Fibroblast of the aortic adventitia (primary cell): ENCODE measurements at places on chromosomes 13 and 19. TPM values are rescaled to one million over a fixed set of nuclear protein-coding genes. Genes with fewer than 3 reads are reported as not detected.

ZNF724 gene
- total RNA-seq: 3.1 and 15.1 TPM in 2 replicates

CCNA1 gene
- 0.09 TPM in 1 of 2 replicates, not detected in the other for total RNA-seq

DNMT1 gene
- total RNA-seq: 72.9 and 116 TPM in 2 replicates

ZNF556 gene
- 0.08 TPM in 1 of 2 replicates, not detected in the other for total RNA-seq

CYP4F8 gene
- not detected in 2 replicates for total RNA-seq

GYS1 gene
- 5.5 and 38.6 TPM in 2 replicates for total RNA-seq

CGB1 gene
- total RNA-seq: not detected in 2 replicates

FFAR1 gene
- not detected in 2 replicates for total RNA-seq

ERFL gene
- total RNA-seq: 0.57 TPM in 1 of 2 replicates, not detected in the other

ETV2 gene
- 0.81 and 1.6 TPM in 2 replicates for total RNA-seq

IRGC gene
- not detected in 2 replicates for total RNA-seq

ZNF296 gene
- 0.27 TPM in 1 of 2 replicates, not detected in the other for total RNA-seq

CEACAM1 gene
- total RNA-seq: 0.33 TPM in 1 of 2 replicates, not detected in the other

TNFRSF19 gene
- 0.08 and 7.3 TPM in 2 replicates for total RNA-seq

SULT2A1 gene
- total RNA-seq: not detected in 2 replicates

ZNF567 gene
- 5.0 and 6.6 TPM in 2 replicates for total RNA-seq

NLRP9 gene
- total RNA-seq: not detected in 2 replicates
